NCI-H2029 (cell line): ENCODE measurements at places on chromosomes 13 and 19.

DNA sequence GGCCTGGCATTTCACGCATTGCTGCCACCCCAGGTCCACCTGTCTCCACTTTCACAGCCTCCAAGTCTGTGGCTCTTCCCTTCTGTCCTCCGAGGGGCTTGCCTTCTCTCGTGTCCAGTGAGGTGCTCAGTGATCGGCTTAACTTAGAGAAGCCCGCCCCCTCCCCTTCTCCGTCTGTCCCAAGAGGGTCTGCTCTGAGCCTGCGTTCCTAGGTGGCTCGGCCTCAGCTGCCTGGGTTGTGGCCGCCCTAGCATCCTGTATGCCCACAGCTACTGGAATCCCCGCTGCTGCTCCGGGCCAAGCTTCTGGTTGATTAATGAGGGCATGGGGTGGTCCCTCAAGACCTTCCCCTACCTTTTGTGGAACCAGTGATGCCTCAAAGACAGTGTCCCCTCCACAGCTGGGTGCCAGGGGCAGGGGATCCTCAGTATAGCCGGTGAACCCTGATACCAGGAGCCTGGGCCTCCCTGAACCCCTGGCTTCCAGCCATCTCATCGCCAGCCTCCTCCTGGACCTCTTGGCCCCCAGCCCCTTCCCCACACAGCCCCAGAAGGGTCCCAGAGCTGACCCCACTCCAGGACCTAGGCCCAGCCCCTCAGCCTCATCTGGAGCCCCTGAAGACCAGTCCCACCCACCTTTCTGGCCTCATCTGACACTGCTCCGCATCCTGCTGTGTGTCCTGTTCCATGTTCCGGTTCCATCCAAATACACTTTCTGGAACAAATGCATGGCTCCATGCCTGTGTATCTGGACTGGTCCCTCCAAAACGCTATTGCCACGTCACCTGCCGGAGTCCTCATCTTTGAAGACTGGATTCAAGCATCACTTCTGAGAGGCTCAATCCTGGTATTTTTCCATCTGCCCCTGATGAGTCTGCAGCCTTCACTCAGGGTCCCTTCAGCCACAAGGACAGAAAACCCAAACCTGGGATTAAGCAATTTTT, 10.7 kb upstream of the DHDH start:
- no peak for DNase-seq

DNA sequence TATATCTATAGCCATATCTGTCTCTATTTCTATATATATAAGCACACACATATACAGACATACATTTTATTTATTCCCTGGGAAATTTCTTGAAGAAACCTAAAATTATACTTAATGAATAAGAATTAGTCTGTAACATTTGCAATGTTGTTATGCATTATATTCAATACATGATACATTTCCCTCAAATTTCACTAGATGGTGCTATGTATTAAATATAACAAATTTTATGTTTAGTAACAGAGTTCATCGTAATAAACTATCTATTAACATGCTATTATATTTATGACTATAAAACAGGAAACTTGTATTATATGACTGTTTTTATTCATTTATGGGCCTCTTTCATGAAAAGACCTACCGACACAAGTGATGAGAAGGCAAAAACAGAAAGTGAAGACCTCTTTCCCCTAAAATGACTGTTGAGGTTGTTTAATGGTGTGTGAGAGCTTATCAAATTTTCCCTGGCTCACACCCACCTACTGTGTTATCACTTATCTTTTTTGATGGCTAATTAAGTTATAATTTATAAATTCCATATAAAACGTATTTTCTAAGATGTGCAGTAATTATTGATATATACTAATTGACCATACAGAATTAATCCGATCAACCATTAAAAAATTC, 881.9 kb downstream of the SLITRK6 start:
- no peak for DNase-seq

- DNase-seq = no peak
Measured at GRCh38 chr13:77555246-77555645, 19.7 kb downstream of the SCEL start.

DNA sequence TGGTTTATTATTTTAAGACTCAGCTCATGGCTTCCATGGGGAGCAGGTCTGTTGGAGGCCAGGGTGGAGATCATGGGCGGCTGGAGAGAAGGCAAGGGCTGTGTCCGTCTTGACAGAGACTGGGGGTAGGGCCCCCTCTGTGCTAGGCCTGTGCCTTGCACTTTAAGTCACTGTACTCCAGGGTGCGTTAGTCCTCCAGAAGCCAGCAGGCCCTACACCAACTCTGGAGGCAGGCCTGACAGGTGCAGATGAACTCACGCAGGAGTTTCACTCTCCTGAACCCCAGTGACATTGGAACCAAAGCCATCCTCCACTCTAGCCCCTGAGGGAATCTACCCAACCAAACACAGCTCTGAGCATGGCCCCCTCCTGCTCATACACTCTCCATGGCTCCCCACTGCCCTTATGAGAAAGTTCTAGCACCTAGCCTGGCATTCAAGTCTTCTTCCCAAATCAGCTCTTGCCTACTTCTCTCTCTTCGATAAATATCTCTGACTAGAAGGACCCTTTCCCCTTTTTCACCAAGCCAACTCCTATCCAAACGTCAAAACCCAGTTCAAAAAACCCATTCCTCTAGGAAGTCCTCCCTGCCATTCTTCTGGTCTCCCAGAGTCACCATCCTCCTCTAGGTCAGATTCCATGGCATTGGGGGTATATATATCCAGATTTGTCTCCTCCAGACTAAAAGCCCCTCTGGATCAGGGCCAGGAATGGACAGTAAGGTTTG, 15.1 kb downstream of the MEF2B start:
- DNase-seq = no peak

GRCh38 chr19:28636016-28636629, 576.8 kb downstream of the UQCRFS1 start:
- no peak for DNase-seq

DNA sequence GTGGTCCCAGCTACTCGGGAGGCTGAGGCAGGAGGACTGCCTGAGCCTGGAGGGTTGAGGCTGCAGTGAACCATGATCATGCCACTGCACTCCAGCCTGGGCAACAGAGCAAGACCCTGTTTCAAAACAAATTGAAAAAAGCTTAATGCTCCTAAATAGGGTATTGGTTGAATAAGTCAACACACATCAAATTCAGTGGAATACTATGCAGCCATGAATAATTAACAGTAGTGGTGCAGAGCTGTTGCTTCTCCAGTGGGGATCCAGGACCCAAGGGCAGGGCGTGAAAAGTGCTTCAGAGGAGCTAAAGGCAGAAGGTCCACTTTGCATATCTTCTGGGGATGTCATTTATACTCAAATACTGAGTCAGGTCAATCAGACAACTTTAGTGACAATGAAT, 18.2 kb downstream of the SIGLEC8 start:
- no peak for DNase-seq

DNA sequence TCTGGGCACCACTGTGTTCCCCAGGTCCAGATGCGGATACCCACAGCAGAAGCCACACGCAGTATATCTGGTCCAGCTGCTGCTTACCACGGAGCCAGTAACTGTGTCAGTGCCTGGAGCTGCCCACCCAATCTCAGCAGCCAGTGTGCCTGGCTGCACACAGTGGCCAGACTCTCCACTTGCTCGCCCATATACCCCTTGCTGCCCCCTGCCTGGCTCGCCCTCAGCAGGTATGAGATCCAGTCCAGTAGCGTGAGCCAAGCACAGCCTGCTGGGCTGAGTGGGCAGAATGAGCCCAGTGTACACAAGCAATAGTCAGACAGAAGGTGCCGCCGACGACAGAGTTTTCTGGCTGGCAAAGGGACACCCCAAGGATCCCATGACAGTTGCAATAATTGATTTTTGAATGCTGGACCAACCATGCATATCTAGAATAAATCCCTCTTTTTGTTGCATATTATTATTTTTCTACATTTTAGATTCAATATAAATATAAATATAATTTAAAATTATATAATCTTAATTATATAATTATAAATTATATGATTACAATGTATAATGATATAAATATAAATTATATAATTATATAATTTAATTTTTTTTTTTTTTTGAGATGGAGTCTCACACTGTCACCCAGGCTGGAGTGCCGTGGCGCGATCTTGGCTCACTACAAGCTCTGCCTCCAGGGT, 918.8 kb upstream of the MIR17HG start:
- DNase-seq = no peak
